Left lung (tissue), 14 donors: ENCODE measurements at places on chromosomes 11 and 22. TPM values are rescaled to one million over a fixed set of nuclear protein-coding genes. Genes with fewer than 3 reads are reported as not detected.

The FJX1 gene
- total RNA-seq: 5.1 TPM

The OR1S1 gene
- not detected for total RNA-seq

The ALKBH8 gene
- 6.5 TPM for total RNA-seq

The VSIG2 gene
- total RNA-seq: 16.0 TPM

The CXCR5 gene
- 0.10 TPM for total RNA-seq
